LoVo (cell line): ENCODE measurements at places on chromosomes 11 and 22.

DNA sequence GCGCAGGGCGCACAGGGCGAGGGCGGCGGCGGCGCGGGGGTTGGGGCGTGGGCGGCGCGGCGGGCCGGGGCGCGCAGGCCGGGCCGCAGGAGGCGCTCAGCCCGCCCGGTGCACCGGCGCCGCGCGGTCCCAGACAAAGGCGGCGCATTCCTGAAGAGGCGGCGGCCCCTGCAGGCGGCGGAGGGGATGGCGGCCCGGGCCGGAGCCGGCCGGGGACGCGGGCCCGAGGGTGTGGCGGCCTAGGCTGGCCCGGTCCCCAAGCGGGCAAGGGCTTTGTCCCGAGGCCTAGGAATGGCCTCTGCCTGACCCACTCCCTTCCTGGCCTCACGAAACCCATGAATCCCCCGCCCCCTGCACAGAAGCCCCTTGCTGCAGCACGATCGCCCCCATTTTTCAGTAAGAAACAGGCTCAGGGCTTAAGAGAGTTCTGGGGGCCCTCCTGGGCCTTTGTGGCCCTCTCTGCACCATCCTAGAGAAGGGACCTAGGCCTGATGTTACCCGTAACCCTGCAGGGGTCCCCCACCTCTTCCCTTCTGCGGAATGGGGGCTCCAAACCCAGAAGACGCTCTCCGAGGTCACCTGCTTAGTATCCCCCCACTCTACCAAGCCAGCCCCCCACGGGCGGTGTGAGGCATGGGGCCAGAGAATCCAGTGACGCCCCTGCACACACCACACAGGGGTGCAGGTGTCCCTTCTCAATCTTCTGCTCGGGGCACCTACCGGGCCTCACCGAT, at the start of gene RTN4R:
Gene RTN4R (minus strand): TSS at position 40 of the 734 bp plus-strand sequence. CDS start 226 bp downstream, outside the sequence.
- DNase-seq = peak; percentile 72

- DNase-seq = no peak
These were observed 51.4 kb upstream of the CEP126 start for GRCh38 chr11:101863361-101863760.

DNA sequence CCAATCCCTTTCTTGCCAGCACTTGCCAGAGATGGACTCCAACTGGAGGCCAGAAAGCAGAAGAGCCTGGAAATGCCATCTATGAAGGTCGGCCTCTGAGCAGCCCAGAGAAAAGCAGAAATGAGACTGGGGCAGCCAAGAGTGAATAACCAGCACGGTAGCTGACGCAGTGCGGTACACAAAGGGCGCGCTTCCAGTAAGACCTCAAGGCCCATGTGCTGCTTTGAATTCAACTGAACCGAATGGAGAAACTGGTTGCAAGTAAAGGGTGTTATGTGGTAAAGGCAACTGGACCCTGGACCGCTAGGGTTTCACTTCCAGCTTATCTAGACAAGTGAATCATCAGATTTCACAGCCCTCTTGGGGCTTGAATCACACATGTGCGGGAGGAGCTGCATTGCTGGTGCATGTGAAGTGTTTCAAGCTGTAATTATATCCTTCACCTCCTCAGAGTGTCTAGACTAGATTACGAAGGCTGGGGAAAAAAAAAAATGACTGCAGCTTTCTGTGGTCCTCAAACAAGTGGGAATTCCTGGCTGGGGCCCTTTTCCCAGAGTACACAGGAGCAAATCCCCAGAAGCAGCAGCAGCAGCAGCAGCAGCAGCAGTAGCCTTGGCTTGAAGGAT, 128.9 kb downstream of the CCDC34 start:
- peak; percentile 11 for DNase-seq

DNA sequence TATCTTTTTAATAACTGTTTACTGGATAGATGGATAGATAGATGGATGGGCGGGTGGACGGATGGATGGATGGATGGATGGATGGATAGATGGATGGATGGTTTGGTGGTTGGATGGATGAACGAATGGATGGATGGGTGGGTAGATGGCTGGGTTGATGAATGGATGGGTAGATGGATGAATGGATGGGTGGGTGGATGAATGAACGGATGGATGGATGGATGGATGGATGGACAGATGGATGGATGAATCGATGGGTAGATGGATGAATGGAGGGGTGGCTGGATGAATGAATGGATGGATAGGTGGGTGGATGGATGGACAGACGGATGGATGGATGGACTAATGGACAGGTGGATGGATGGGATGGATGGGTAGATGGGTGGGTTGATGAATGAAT, 13.8 kb upstream of the SLC22A12 start:
- DNase-seq = no peak

DNA sequence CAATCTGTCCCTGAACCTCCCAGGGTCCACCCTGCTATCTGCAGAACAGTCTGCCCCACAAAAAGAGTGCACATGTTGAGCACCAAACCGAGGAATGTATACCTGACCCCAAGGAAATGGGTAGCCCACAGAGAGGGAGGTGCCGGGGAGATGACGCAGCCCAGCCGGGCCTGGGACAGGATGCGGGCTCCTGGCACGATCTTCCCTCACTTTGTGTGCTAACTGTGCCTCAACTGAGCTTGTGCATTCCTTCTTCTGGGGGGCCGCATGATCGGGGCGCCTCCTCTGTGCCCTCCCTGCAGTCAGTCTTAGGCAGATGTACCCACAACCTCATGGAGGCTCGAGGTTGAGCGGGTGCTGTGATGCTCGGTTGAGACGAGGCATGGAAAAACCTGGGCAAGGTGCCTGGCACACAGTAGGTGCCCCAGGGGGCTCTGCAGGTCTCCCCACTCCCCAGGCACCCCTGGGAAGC, 2.4 kb downstream of the GAS2L1 start:
- DNase-seq = no peak

- no peak for DNase-seq
These were observed 335.3 kb upstream of the PITPNB start for GRCh38 chr22:28254396-28254795.

DNA sequence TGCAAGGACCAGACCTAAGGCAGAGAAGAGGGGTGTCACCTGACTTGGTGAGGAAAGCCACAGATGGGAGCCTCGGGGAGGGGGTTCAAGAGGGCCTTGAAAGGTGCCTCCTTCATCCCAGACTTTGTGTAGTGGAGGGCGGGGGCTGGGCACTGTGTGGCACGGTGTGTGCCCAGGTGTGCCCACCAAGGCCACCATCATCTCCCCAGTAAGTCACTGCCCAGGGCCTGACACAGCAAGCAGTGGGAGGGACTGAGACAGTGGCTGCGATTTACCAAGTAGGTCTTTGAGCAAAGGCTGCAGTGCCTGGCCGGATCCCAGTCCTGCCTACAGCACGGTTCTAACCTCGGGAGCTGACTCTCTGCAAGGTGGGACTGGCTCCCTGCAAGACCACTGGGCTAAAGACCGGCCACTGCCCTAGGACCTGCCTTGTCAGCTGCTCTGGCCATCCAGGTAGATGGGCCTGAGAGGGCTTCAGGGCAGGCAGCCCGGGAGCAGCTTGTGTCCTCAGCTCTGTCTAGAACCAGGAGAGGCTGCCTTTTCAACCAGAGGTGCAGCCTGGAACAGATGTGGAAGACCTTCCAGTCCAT, 1.4 kb downstream of the OSM start:
- DNase-seq = no peak

DNA sequence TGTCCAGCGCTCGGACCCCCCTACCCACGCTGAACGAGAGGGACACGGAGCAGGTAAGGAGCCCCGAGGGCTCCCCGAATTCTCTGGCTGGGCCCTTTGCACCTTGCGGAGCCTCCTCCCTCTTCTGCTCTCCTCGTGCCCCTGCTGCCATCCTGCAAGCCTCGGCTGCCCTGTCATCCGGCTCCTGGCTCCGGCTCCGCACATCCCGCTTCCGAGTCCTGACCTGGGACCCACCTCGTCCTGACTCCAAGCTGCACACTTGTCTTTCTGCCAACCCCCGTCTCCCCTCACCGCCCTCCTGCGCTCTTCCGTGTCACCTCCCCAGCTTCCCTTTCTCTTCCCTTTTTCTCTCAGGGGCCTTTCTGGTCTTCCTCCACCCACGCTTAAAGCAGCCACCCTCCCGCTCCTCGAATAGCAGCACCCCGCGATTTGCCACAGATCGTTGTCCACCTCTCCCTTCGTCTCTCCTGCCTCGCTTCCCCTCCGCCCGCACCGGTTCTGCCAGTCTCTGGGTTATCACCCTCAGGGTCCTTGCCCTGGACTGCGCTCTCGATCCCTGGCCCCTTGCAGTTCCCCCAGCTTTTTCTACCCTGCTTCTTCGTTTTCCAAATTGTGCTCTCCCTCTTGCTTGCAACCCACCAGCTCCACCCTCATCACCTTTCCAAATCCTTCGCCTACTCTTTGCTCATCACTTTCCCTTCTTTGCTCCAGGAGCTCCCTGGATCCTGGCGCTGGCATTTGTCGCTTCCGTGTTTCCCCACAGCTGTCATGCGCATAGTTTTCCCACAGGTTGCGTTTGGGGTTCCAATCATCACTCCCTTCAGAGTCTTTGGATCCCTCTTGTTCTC, 822 bp downstream of the MARK2 start:
- no peak for DNase-seq

DNA sequence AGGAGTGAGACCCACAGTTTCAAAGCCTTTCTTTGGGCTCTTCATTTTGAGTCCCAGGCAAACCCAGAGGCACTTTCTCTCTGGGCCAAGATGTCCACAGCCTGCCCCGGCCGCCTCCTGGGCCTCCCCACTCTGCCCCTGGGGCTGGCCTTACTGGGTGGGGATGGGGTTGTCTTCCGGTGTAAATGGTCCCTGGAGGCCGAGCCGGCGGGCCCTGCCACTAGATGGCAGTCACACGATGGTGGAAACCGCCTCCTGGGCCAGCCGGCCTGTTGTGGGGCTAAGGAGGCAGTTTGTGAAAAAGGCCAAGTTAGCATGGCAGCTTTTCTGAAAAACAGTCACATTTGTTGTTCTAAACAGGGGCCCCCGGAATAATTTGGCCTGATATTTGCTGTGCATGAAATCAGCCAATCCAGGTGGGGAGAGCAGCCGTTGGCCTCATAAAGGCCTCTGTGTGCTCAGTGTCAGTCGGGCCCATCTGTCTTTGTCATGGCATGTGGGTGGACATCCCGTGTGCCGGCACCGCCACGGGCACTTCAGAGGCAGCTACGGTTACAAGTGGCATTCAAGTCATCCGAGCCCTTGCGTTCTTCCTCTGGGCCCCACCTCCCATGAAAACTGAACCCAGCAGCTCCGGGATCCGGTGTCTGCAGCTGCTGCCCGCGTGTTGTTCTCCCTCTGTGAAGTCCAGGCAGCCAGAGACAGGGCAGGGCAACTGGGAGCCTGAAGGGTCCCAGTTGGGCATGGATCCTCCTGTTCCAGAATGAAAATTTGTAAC, 6.5 kb downstream of the MRPL23 start:
- no peak for DNase-seq

DNA sequence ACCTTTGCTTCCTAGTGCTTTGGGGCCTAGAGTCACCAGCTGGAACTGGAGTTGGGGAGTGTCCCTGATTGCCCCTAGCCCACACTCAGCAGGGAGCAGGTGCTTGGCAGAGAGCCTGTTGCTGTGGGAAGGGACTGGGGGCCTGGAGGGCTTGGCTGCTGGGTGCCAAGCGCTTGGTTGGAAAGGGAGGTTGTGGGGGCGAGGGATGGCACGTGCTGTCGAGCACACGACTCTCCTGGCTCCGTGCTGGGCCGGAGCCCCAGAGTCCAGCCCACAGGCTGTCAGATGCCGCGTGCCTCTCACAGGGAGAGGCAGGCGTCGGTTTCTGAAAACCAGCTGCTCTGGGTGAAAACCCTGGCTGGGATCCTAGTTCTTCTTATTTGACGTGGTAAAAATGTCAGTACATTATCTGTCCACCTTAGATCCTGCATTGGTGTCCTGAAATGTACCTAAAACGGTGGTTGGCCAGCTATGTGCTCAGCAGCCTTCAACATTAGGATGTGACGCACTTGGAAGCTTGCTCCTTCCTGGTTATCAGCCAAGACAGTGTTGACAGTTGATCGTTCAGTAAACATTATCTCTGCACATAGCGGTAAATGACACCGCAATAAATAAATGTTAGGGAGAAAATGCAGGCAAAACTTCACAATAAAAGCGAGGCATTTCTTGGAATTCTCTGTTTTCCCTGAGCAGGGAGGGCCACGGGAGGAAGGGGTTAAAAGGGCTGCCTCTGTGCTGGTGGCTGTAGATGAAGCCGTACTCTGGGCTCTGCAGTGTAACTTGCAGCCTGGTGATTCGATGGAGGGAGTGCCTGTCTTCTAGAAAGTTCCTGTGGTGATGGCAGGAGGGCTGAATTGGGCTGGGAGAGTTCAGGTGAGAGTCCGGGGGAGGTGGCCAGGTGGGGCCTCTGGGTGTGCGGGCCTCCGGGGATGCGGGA, 29.2 kb downstream of the GRAMD4 start:
- no peak for DNase-seq

DNA sequence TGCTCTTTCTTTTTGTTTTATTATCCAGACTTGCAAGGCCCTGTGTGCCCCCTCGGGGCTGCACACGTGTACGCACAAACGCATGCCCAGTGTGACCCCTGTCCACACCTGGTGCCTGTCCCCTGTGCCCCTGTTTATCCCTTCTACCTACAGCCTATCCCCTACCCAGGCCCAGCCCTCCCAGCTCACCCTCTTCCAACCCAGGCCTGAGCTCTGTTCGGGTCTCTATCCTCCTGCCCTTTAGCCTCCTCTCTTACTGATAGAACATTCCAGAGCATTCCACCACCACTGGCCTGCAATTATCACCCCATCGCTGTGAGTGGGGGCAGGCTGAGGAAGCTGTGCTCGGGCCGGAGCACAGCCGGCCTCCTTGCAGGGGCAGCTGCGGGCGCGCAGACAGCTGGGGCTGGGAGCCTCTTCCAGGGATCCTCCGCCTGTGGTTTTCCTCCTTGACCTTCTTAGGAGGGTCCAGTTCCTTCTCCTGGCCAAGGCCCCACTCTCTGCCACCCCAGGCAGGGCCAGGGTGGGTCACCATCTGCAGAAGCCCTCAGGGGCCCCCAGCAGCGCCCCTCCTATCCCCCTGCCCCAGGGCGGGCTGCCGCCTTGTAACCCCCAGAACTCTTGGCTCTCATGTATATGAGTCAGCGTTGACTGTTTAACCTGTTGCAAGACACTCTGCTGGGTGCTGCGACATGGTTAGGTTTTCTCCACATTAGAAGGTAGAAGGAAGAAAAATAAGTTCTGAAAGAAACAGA, 41.8 kb upstream of the KCNQ1OT1 start:
- no peak for DNase-seq

DNA sequence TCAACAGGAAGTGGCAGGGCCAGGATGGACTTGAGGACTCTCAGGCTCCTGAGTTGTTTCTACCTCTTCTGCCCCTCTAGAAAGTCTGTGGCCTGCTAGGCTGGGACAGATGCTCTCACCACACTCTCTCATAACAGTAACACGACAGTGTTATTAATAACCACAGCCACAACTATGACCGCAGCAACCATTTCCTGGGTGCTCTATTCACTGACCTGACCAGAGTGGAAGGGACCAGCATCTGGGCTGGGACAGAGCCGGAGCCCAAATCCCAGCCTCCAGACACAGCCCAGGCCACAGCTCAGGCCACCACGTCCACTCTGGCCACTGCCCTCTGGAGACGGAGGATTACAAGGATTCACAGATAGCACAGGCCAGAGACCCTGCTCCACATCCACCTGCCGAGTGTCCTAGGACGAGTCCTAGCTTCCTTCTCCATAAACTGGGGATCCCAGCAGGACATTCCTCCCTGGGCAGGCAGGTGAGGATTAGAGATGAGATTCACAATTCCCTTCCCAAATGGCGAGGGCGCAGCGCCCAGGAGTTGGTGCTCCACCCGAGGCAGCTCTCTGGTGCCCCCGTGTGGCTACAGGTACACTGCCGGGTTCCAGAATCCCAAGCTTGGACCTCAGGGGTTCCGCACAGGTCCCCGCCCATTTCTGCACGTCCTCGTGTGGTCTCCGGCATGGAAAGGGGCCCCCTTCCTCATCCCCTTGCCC, 7.1 kb downstream of the PNPLA5 start:
- DNase-seq = peak; percentile 43

- DNase-seq = peak; percentile 30
These were observed 6.1 kb downstream of the GNB1L start for GRCh38 chr22:19848298-19849224.
